SK-MEL-5 (cell line): ENCODE measurements at places on chromosomes 11 and 22. TPM values are rescaled to one million over a fixed set of nuclear protein-coding genes. Genes with fewer than 3 reads are reported as not detected.

ALG12 gene
- total RNA-seq: 19.7 and 22.8 TPM in 2 replicates

GRCh38 chr11:21895686-21896085 lies 297.2 kb upstream of the ANO5 start:
- no peak for DNase-seq

DNA sequence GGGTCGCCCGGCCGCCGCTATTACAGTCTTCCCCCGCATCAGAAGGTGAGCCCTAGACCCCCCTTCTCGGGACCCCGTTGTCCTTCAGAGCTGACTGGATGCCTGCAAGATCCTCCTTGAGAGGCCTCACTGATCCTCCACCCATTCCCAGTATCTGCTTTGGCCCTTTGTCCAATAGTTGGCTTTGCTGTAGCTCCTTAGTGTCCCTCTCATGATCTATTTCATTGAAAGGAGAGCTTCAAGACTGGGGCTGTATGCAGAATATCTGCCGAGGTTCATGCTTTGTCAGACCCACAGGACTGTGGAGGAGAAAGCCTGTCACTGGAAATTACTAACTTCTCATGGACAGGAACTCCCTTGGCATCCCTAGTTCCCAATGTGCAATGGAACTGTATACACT lies 499 bp downstream of the DLAT start:
- no peak for DNase-seq

- DNase-seq: peak; percentile 83
Observed at GRCh38 chr11:46006418-46007070, 84.1 kb downstream of the LARGE2 start.

DNA sequence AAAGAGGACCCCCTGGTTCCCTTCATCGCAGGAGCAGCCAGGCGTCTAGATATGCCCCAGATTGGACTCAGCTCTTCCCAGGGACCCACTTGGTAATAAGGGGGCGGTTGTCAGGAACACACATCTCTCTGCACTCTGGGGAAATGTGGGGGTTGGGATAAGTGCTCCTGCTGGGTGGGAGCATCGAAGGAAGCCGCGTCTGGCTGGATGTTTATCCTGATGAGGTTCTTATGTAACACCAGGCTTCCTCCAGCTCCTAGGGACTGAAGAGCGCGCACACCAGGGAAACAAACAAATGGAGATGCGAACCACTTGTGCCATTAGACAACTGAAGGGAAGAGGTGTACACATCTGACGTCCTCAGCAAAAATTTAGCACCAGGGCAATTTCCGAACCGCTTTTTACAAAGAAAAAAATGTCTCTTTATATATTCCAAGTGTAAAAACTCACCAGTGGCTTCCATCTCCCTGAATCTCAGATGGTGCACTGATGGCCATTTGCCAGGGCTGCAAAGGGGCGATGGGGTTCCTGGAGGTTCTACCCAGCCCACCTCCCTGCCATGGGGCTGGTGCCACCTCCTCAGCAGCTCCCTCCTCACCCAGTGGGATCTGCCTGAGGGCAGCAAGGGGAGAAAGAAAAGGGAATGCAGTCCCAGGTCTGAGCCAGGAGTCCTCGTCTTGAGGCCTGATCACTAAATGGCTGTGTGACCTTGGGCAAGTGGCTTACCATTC lies 89.4 kb downstream of the PKNOX2 start:
- DNase-seq: no peak

- DNase-seq: peak; percentile 49
Observed at GRCh38 chr11:110128161-110128560, 35.0 kb downstream of the ZC3H12C start.

- DNase-seq: no peak
Observed at GRCh38 chr11:8934742-8935488, 2.2 kb upstream of the C11orf16 start.
